ENCODE measurements at places on chromosomes 3 and 15.

DNA sequence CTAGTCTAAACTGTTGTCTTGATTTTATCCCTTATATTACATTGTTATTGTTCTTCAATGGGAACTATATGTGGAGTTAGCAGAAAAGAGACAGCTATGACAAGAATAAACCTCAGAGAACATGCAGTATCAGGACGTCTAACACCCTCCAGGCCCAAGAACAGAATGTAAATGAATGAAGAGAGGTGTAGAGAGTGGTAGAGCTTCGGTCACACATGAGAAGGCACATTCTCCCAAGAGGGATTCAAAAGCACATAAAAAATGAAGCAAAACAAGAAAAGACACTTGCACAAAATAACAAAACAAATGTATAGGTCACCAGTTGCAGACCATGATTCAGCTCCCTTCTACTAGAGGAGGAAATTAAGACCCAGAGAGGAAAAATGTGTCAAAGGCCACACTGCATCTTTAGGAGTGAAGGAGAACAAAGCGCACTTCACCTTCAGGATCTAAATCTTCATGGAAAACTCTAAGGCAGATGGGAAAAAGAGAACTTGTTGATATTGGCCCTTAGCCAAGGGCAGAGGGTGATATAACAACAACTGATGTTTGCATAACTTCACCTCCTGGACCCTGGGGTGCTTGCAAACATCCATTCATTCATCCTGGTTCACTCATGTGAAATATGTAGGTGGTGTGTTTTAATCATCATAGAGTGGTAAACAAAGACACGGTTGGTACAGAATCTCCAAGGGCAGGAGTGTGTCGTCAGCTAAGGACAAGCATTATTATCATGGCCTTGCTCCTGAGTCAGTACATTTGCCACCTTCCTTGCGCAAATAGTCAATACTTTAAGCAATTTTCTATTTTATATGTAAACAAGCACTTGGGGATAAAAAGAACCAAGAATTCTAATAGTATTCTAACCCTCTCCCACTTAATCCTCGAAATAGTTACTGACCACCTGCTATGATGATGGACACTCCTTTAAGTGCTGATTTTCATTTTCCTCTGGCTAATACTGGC is 8.8 kb downstream of the NEK10 start:
- DNase-seq = peak; percentile 87

DNA sequence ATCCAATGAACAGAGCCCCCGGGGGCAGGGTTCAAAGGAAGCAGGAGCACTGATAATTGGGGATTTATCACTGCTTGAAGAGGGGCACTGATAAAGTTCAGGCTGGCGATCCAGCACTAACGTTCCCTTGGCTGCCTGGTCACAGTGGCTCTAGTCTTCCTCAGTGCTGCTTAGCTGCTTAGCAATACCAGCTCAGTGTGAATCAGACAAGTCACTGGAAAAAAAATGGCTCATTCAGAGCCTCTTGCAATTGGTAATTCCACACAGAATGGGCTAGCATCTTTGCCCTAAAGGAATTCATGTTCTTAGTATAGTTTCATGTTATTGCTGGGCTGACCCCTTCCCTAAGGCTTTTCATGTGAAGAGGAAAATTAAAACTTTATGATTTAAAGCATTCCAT is 95.7 kb upstream of the SLC2A2 start:
- no peak for DNase-seq

DNA sequence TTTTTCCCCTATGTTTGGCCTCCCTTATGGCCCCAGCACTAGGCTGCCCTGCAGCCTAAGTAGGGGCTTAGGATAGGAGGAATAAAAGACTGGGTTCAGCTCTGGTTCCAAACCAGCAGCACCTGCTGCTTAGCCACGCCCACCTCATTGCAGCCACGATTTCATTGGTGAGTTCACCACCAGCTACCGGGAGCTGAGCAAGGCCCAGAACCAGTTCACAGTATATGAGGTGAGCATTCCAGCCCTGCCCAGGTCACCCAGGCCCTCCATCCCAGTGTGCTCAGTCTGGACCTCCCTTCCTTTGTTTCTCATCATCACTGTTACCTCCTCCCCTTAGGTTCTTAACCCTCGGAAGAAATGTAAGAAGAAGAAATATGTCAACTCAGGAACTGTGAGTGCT is 11.5 kb downstream of the CPNE9 start:
- peak; percentile 8 for DNase-seq

- DNase-seq = no peak
Observed at GRCh38 chr15:56286213-56286612, 42.5 kb upstream of the RFX7 start.

- DNase-seq = no peak
Observed at GRCh38 chr3:51176923-51177322, 208.2 kb upstream of the MANF start.

DNA sequence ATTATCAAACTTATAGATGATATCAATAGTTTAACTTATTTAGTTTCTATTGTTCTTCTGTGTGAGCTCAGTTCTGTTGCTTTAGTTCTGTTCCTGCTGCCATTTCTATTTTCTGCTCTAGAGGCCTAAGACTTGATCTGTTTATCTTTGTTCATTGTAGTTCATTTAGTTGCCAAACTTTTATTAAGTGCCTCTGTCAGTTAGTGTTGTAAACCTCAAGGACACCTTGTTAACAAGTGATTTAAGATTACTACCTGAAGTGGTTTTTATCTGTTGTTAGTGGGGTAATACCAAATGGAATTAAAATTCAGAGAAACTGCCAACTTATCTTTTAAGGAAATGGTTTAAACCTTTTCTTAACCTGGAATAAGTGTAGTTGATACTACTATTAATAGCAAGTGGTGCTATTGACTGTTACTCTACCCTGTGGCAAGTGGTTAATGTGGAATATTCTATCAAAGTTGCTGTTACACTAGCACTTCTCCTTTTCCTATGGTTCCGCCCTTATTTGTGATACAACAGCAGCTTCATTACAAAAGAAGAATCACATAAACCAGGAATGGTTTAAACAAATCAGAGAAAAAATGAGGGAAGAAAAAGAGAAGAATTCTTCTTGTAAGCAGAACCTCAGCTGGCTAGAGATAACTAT is 500.6 kb upstream of the GOLIM4 start:
- DNase-seq = no peak
